ENCODE measurements at places on chromosomes 3 and 15. TPM values are rescaled to one million over a fixed set of nuclear protein-coding genes. Genes with fewer than 3 reads are reported as not detected.

The PLIN1 gene
- total RNA-seq, result 1,691 TPM

The GATA2 gene
- total RNA-seq, result 15.4 TPM

GRCh38 chr15:40276927-40277326, 5.9 kb downstream of the ANKRD63 start:
- no peak for DNase-seq

The PLXND1 gene
- 265 TPM for total RNA-seq

GRCh38 chr15:52731004-52731403, 51.8 kb upstream of the ATOSA start:
- DNase-seq, result no peak

DNA sequence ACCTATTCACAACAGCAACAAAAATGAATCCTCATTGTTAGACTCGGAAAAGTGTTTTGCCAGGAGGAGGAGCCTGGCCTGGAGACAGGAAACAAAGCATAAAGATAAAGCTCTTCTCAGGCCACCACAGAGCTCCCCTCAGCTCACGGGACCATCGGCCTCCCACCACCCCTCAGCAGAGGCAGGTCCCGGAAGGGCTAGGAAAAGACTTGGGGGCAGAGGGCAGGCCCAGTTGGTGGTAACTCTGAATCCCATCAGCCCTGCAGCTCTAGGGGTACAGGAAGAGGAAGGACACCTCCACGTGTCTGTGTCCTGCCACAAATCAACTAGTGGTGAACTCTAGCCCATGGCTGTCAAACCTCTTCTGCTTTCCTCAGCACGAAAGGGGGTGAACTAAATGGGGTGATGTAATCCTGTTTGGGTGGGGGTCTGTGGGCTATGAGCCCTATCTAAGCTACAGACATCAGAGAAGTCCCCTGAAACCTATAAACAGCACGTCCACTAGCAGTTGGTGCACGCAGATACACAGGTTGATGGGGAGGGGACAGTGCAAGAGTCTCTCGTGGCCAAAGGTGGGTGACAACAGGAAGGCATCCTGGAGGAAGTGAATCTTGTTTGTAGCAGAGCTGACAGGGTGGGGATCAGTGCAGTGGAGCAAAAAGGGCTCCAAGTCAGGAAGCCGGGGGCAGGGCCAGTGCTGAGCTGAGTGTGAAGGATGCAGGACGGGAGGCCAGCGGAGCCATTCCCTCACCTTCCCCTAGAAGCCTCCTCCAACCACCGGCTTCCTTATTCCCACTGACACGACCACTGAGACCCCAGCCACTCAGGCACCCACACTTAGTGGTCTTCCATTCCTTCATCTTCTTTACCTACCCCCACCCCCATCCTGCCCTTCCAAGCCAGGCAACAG, 111.1 kb upstream of the HACD2 start:
- DNase-seq, result no peak

The PP2D1 gene
- not detected for total RNA-seq

DNA sequence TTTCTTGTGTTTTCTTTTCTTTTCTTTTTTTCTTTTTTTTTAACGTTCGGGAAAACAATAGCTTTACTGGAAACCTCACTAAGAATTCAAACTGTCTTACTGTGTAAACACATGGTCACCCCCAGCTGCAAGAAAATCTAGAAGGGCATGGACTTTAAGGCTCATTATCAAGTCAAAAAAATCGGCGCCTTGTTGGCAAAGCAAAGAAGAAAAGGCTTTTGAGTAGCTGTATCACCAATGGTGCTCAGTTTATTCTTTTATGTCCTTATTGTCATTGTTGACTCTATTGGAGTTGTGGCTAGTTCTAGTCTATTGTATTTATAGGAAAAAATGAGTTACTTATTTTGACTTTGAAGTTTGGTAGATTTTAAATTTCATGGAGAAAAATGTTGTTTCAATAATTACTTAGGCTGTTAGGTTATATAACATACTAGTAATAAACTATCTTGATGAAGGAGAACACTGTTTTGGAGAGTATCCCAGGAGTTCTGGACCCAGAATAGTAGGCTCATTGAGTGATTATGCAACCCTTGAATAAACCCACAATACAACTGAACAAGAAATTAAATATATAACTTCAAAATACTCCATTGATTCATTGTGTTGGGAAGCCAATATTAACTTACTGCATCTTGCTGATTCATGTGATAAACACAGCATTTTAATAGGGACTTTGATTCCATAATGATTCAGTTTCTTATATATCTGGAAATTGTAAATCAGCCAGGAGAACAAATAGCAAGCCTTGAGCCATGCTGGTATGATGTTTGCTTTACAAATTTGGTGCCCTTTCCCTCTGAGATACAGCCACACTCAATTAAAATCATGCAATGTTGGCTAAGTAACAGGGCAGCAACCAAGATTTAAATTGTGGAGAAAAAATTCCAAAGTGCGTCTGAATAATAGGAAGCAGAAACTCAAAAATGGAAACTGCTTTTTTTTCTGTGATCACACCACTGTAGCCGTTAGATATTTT, 27.8 kb upstream of the GOLIM4 start:
- DNase-seq, result no peak

- no peak for DNase-seq
Observed at GRCh38 chr3:139897759-139898158, 37.2 kb upstream of the CLSTN2 start.

DNA sequence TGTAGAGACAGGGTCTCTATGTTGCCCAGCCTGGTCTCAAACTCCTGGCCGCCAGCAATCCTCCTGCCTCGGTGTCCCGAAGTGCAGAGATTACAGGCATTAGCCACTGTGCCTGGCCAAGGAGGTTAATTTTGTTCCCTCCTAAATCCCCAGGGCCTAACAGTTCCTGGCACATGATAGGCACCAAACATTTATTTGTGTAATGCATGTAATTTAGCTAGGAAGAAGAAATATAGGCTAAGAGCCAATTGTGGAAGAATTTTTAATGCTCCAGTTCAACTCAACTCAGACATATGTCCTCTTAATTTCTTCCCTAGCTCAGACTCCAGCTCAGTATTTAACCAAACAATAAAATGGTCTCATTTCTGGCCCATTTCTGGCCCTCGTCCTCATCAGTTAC, 7.7 kb upstream of the ZNF592 start:
- no peak for DNase-seq

The HRG gene
- total RNA-seq, result not detected

The STAB1 gene
- total RNA-seq, result 557 TPM

- DNase-seq, result no peak
Observed at GRCh38 chr15:31468911-31469785, 142.5 kb downstream of the KLF13 start.

Measured in mesenteric fat pad (tissue), 1 donor.